ENCODE measurements at places on chromosomes 1 and 21.

DNA sequence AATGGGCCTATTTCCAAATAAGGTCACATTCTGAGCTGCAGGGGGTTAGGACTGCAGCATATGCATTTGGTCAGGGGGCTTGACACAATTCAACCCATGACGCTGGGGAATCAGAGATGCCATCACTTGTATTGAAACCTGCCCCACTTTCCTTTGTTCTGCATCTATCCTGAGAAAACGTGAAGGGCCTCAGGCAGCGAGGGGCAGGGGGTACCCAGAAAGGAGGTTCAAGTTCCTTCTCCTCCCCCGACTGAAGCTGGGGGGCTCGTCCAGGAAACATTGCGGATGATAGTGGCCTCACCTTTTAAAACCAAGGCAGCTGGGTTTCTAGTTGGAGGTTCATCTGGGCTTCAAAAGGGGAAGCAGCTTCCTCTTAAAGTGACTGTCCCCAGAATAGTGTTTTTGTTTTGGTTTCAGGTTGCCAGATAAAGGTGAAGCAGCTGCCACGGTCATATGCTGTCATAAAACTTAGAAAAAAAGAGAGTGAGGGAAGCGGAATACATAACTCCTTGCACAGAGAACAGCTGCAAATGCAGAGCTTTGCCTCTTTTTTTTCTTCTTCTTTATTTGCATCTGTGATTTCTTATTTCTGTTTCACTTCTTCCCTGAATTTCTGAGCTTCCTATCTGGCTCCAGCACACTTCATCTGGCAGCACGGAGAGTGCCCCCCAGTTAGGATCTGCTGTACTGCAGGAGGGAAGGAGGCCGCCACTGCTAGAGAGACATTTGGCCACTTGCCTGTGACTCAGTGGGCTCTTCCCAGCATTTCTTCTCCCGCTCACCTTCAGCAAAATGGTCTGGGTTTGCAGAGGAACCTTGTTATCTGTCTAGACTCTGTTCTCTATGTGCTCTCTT is 142.0 kb downstream of the AJAP1 start:
- DNase-seq: no peak

DNA sequence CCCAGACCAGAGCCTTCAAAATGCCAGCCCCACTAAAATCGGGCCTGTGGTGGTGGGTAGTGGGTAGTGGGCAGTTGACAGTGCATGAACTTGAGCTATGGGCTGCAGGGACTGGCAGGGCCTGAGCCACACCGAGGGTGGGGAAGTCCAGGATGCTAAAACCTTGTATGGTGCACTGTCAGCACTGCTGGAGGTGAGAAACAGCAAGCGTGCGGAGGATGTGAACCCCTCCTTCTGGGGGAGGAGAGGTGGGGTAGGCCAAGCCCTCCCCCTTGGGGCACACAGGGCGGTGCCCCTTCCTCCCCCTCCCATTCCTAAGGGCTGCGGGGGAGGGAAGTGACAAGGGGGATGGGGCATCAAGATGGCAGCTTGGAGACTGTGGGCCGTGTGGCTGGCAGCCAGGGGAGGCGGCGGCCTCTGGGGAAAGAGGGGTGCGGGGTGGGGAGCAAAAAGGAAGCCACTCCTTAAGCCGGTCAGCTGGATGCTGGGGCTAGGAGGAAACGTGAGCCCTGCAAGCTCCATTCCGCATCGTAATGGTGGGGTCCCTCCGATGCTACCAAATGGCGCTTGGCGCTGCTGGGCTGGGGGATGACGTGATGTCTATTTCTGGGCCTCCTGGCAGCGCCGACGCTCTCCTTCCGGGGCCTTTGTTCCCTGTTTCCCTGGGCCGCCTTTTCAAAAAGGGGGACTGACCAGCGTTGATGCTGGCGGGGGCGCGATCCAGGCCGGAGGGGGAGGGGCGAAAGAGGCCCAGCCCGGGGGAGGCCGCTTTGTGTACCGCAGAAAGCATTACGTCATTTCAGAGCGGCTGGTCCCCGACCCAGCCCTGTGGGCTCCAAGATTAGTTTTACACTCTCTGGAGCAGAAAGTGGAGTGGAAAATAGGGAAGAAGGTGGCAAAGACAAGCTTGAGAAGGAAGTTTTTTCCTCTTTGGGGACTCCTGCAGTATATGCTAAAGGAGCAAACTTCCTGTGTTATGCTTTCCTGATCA is 809 bp downstream of the SYT11 start:
- peak; percentile 97 for DNase-seq

DNA sequence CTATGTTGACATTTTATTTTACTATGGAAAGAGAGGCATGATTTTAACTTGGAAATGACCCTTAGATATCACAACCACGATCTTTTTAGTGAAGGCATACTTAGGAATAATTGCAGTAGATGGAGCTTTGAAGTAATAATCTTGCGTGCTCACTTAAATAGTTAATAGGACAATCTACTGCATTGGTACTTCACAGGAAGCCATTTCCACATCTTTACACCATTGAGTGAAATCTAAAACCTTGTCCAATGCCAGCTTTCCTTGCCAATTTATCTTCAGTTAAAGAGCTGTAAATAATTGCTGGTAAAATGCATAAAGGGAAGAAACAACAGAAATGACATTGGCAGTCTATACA is 586.3 kb downstream of the ADGRL2 start:
- DNase-seq: no peak

DNA sequence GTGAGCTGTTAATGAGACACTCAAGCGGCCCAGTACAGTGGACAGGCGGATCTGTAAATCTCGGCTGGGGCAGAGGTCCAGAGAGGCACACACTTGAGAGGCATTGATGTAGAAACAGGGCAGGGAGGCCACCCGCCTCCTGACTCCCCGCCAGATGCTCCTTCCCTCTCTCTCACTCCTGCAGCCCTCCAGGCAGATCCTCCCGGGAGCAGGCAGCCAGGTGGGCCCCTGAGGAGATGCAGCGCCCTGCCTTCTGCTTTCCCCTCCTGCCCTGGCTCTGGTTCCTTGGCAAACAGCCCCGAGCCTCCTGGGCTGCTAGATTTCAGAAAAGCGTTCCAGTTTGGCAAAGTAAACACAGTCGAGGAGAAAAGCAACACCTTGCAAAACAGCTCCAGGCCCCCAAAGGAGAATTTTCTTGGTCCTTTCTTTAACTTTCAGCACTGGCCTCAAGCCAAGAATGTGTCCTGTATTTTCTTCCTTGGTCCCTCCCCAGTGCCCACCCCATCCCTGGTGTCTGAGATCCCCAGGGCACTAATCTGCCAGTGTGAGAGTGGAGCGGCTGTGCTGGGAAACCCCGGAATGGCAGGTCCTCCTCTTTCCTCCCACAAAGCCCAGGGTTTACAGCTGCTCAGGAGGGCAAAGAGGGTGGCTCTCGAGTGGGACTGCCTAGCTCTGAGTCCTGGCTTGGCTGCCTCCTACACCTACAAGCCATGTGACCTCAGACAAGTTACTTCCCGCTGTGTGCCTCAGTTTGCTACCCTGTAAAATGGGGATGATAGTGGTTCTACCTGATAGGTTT is 29.4 kb upstream of the IFNLR1 start:
- peak; percentile 31 for DNase-seq

DNA sequence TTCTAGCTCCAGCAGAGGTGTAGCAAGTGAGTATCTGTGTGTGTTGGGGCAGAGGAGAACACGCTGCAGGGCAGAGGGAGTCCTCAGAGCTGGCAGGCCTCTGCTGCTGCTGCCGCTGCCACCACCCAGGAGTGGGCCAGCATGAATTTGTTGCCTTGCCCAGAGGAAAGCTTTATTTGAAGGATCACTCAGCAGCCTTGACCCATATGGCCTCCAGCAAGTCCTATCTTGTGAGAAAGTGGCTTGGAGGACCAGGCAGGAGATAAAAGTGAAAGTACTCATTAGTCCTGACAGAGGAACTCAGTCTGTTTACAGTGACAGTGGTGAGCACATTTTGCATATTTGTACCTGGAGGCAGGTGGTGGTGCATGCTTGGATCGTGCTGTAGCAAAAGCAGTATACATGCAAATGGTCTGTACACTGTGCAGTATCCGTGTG is 3.1 kb downstream of the TRAF5 start:
- DNase-seq: no peak

DNA sequence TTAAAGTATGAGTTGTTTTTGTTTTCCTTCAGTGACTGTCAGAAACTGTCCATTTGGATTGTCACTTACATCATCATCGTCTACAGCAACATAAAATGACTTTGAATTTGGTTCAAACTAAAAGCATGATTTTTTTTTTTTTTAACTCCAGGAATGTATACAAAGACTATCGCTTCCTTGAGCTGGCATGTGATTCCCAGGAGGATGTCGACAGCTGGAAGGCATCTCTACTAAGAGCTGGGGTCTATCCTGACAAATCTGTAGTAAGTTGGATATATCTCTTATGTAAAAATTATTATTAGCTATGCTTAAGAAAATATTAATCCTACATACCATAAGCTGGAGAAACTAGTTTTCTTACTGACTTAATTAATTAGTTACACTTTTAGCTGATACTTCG is 111.9 kb upstream of the C1orf105 start:
- no peak for DNase-seq

- DNase-seq: no peak
Measured at GRCh38 chr1:237730826-237731350, 159.8 kb downstream of the ZP4 start.

- DNase-seq: no peak
Measured at GRCh38 chr1:58880592-58880991, 96.7 kb upstream of the JUN start.

- DNase-seq: peak; percentile 23
Measured at GRCh38 chr1:92709738-92710137, 75.2 kb downstream of the EVI5 start.

DNA sequence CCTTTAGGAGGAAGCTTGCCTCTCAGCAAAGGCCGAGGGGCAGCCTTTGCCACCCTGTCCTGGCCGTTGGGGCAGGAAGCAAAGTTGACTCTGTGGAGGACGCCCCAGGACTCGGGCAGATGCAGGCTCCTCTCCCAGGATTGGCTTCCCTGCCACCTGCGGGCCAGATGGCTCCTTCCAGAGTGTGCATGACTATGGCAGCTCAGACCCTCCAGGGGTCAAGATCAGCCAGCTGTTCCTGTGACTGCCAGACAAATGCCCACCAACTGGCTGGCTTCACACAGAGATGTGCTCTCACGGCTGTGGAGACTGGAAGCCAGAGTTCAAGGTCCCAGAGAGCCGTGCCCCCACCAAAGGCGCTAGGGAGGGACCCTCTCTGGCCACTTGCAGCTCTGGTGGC is 87.0 kb upstream of the VAMP3 start:
- no peak for DNase-seq

DNA sequence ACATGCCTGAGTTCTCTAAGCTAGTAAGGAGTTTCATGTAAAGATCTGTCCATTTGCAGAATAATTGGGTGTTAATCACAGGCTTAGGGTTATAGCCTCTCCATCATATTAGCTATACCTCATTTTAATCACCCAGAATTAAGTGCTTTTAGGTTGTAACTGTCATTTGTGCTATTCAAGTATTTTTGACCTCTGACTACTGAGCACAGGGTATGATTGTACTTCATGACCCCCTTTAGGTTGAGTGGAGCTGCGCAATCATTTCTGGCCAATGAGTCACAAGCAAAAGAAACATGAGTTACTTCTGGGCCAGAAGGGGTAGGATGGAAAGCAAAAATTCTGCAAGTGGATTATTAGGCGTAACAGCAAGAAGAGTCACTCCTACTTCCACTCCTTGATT is 8.4 kb upstream of the SNX7 start:
- DNase-seq: no peak

DNA sequence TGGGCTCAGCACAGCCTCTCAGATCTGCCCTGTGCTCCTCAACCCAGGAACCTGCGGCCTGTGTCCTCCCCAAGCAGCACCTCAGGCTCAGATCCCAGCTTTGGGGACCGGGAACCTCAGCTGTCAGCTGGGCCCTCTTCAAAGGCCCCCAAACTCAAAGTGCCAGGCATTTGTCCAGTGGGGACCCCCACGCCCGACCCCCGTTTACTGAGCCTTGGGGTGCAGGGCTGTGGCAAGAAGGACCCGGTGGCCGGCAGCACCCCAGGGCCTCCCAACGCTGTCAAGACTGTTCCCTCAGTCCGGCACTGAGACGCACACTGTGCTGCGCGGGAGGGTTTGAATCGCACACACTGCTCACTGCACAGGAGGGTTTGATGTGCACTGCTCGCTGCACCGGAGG is 35.0 kb downstream of the MORN1 start:
- peak; percentile 12 for DNase-seq

DNA sequence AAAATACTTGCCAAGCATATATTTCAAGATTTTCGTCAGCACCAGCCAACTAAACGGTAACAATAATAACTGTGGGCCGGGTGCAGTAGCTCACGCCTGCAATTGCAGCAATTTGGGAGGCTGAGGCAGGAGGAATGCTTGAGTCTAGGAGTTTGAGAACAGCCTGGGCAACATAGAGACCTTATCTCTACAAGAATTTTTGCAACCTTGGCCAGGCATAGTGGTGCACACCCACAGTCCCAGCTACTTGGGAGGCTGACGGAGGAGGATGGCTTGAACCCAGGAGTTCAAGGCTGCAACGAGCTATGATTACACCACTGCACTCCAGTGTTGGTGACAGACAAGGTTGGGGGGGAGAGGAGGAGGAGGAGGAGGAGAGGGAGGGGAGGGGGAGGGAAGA is 145.0 kb upstream of the TIAM1 start:
- DNase-seq: no peak

- no peak for DNase-seq
Measured at GRCh38 chr1:195568389-195568788, 1039.9 kb downstream of the KCNT2 start.

DNA sequence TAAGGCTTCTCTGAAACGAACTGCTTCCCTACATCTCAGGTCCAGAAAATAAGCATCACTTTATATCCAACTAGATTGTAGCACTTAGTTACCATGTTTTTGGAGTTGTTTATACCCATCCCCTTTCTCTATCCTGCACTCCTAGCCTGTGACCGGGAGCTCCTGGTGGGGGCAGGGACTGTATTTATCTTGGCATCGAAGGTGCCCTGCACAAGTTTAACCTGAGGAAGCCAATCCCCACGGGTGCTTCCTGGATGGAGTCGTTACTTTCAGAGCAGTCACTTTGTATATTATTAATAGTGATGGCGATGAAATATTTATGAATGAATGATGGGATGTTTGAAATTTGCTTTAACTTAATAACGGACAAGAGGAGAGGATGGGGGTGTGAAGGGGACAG is 73.9 kb downstream of the KLHDC7A start:
- no peak for DNase-seq

DNA sequence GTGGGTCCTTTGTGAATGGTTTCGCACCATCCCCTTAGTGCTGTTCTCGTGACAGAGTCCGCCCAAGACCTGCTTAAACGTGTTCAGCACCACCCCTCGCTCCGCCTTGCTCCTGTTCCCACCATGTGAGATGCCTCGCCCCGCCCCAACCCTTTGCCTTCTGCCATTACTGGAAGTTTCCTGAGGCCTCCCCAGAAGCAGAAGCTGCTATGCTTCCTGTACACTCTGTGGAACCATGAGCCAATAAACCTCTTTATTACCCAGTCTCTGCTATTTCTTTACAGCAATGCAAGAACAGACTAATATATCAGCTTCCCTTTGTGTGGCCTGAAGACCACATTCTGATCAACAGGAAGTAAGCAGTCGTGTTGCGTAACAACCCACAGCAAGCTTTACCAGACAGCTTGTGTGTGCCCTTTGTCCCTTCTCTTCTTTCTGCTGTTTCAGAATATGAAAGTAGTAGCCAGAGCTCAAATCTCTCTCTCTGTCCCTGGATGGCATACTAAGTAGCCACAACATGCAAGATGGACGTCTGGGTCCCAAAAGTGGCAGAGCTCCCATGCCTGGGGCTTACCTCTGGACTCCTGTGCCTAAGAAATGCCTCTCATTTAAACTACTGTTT is 14.1 kb downstream of the HENMT1 start:
- DNase-seq: no peak

- DNase-seq: no peak
Measured at GRCh38 chr1:4486408-4487120, 167.8 kb upstream of the AJAP1 start.
